ENCODE measurements at places on chromosomes 11 and 22.

- DNase-seq = no peak
These were observed 1.4 kb downstream of the PC start for GRCh38 chr11:66956689-66957290.

DNA sequence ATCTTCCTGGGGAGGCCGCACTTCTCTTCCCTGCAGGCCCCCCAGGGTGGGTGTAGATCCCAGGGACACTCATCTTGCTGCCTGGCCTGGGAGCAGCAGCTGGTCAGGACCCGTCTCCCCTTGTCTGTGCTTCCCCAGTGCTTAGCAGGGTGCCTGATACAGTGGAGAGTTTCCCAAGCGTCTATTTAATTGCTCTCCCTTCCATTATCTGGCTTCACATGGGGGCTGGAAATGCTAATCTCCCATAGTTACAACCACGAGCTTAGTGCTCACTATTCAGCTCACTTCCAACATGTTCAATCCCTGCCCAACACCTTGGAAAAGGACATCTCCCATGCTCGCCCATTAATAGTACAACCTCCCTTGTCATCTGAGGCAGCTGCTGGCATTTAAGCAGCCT lies 100.5 kb downstream of the DSCAML1 start:
- DNase-seq = no peak

GRCh38 chr11:36724742-36725385 lies 126.8 kb upstream of the RAG2 start:
- DNase-seq = no peak

DNA sequence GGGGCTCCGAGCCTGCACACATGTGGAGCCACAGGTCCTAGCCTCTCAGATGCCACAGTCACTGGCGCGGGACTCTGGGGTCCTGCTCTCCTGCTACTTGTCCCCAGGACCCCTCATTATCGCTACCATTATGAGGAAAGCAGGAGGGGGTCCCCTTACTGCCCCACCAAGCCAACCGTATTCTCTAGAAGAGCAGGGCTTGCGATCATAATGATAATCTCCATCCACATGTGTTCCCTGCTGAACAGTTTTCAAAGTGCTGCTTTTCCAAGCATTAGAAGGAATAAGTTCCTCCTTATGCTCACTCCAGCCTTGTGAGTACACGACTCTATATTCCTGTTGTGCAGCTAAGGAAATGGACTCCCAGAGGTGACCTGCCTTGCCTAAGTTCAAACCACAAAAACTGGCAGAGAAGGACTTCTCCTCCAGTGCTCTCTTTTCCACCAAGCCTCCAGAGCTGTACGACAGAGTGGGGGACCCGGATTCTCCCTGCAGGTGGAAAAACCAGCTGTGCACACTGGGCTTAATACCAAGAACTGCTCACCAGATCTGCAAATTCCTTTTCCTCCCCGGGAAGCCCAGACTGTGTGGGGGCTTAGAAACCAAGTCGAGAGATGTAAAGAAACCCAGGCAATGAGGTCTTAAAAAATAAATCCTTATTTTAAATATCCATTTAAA lies 92.8 kb upstream of the DRD2 start:
- no peak for DNase-seq

GRCh38 chr11:78450866-78451265 lies 33.2 kb upstream of the GAB2 start:
- no peak for DNase-seq

DNA sequence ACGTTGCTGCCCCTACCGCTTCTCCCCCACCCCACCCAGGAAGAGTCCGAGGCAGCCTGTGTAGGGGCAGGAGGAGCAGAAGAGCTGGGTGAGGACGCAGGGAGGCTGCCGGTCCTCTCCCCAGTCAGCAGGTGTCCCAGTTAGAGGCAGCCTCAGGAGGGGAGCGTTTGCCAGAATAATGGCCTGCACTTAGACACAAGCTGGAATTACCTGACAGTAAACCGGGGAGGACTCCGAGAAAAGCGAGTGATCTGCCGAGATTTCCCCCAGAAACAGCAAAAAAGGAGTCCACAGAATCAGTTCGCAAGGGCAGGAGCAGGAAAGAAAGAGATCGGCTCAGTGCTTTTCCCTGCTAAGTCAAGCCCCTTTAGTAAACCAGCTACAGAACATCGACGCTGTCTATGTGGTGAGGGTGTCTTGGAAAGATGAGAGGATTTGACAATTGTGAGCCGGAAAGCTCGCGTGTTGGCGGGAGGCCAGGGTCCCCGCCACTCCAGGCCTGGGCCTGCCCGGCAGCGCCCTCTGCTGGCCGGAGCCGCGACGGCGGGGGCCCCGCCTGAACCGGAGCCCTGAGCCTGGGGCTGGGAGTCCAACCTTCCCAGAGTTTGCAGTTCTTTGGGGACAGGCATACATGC lies 17.7 kb upstream of the THRSP start:
- DNase-seq = peak; percentile 90

- no peak for DNase-seq
These were observed 723 bp upstream of the CD82 start for GRCh38 chr11:44564670-44565210.

DNA sequence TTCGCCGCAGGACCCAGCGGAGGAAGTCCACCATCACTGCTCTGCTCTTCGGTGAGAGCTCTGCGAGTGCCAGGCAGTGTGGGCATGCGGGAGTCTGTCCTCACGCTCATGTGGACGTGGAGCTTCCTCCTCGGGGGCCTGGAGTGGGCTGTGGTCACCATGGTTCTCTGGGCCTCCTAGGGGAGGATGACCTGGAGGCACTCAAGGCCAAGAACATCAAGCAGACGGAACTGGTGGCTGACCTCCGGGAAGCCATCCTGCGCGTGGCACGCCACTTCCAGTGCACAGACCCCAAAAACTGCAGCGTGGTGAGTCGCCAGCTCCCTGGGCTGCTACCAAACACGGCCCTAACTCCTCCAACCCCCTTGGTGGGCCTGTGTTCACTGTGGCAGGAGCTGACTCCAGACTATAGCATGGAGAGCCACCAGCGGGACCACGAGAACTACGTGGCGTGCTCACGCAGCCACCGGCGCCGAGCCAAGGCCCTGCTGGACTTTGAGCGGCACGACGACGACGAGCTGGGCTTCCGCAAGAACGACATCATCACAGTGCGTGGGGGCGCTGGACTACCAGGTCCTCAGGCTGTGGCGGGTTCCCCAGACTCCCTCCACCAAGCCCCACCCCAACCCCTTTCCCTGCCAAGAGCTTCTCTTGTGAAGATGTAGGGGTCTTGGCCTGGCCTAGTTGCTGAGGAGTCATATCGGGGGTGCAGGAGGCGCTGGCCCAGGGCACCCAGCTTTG lies 36.8 kb downstream of the SGSM3 start:
- DNase-seq = no peak

- no peak for DNase-seq
These were observed 8.7 kb downstream of the MYO18B start for GRCh38 chr22:25750569-25751173.

DNA sequence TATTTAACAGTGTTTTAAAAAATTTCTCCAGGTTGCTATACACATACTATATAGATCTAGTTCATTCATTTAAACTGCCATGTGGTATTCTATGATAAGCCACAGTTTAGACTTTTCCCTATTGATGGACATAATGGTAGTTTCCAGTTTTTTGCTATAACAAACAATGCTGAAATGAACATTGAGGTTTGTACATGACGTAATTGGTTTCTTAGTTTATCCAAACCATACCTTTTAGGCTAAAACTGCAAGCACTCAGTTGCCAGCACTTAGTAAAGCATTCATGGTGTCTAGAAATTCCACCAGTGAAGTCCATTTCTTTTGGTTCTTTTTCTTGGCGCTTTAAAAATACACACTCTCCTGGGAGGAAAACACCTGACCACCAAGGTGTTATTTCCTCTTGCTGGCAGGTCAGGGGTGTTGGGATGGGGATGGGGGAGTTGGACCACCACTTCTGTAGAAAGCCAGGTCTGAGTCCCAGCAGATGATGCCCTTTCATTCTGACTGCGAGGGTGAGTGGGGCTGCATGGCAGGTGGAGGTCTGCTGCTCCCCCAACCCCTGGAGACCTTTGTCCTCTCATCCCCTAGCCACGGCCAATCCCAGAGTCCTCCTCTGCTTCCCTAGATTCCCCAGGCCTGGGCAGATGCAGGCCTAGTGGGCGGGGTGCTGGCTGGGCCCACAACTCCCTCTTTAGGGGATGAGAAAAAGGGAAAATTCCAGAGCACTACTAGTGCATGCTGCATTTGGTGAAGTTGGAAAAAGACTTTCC lies 41.1 kb downstream of the C11orf91 start:
- DNase-seq = no peak

DNA sequence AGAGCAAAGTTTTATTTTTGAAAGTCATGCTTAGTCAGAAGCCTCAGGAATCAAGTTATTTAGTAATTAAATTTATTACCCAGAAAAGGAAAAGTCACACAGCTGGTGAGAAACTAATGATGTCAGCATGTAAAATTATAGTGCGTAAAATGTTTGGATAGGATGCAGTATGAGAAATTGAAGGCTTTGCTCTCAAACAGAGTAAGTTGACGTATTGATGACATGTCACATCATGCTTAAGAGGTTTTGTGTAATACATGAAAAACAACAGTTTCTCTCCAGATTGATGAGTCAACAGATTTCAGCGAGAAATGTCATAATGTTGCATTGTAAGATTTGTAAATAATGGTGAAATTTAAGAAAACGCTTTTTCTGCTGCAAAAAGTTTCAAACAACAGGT lies 769.8 kb downstream of the METTL15 start:
- no peak for DNase-seq

DNA sequence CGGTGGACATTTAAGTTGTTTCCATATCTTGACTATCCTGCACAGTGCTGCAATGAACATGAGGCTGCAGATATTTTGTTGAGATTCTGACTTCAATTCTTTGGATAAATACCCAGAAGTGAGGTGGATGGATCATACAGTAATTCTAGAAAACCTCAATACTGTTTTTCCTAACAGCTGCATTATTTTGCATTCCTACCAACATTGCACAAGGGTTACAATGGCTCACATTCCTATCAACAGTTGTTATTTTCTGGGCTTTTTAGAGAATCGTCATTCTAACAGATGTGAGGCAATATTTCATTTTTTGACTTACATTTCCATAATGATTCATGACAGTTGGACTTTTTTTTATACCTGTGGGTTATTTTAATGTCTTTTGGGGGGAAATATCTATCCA lies 716.9 kb upstream of the ANO3 start:
- DNase-seq = no peak

GRCh38 chr11:121250843-121251242 lies 41.7 kb upstream of the SC5D start:
- no peak for DNase-seq

- DNase-seq = no peak
These were observed 80.4 kb upstream of the ZBED5 start for GRCh38 chr11:10938231-10938630.

- no peak for DNase-seq
These were observed 9.6 kb downstream of the KRTAP5-5 start for GRCh38 chr11:1639102-1639620.

GRCh38 chr11:12809864-12810567 lies 135.8 kb downstream of the TEAD1 start:
- no peak for DNase-seq

- DNase-seq = no peak
These were observed 46.1 kb downstream of the PHF21A start for GRCh38 chr11:46075168-46075567.

DNA sequence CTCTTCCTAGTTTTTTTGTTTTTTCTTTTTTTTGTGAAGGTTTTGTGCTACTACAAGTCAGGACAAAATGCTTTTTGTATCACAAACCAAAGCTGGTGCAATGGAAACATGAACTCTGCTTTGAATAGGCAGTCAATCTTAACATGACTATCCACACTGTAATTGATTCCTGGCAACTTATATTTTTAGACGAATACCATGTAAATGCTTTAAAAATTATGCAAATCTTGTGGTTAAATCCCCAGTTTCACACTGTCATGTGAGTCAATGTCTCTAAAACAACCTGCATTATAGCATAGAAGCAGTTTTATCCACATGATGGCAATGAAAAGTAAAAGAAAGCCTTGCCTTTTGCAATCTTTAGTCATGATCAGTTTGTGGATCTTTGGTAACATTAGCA lies 8.9 kb downstream of the TRPC6 start:
- DNase-seq = no peak

- peak; percentile 45 for DNase-seq
These were observed 36.1 kb downstream of the CCDC90B start for GRCh38 chr11:83249972-83250593.

DNA sequence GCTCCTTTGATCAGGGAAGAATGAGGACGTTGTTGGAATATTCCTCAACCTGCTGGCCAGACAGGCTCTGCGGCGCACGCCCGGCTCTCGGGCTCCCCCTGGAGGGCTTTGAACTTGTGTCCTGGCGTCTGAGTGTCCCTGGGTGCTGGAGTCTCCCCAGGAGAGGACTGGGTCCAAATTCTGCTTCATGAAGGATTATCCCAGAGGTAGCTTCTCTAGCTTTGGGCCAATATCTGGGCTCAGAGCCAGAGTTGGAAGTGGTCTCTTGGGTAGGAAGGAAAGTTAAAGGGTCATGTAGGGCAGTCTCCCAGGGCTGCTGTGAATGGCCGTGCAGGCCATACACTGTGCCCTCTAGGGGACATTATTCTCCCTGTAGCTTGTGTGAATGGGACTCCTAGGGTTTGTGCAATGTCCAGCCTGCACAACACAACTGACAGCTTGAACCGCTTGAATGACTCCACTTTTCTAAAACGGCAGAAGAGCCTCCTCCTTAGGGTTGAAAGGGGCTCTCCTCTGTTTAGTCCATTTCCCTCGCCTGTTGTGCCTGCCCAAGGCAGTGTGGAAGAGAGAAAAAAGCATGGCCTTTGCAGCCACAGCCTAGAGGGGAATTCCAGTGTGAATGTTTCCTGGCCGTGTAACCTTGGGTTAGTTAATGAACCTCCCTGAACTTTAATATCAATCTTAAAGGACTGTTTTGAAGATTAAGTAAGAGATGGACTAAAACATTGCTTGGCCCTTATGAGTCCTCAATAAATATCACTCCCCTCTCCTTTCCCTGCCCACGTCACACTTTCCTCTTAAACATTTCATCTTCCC lies 111.2 kb upstream of the THY1 start:
- peak; percentile 88 for DNase-seq

GRCh38 chr11:39249566-39250365 lies 2209.7 kb downstream of the LRRC4C start:
- DNase-seq = no peak

DNA sequence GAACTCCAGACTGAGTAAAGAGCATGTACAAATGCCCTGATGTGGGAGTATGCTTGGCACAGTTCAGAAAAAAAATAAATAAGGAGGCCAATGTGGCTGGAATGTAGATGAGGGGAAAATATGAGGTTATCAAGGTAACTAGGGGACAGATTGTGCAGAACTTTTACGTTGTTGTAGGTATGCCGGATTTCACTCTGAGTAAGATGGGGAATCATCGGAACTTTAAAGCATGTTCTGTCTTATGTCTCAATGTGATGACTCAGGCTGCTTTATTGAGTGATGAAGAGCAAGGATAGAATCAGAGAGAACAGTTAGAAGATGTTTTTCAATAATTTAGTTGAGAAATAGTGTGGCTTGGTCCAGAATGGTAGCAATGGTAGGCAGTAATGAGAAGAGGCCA lies 130.4 kb downstream of the C11orf87 start:
- no peak for DNase-seq

GRCh38 chr11:68381716-68382115 lies 69.3 kb downstream of the LRP5 start:
- DNase-seq = no peak
